Regular cardiac myocyte (primary cell): ENCODE measurements at places on chromosomes 2 and 18. TPM values are rescaled to one million over a fixed set of nuclear protein-coding genes. Genes with fewer than 3 reads are reported as not detected.

The SAP130 gene
- total RNA-seq = 2.1 and 2.8 TPM in 2 replicates

The C2orf81 gene
- 0.58 and 1.1 TPM in 2 replicates for total RNA-seq

The SP140 gene
- total RNA-seq = 0.77 TPM in 1 of 2 replicates, not detected in the other

The CHRND gene
- total RNA-seq = not detected in 2 replicates

The FSHR gene
- not detected in 2 replicates for total RNA-seq

The ASXL3 gene
- total RNA-seq = 0.19 and 1.1 TPM in 2 replicates

The SLC20A1 gene
- total RNA-seq = 84.6 and 377 TPM in 2 replicates

The CERS6 gene
- total RNA-seq = 17.1 and 24.8 TPM in 2 replicates

The GALNT14 gene
- 0.85 and 1.7 TPM in 2 replicates for total RNA-seq

The GFPT1 gene
- 89.9 and 90.5 TPM in 2 replicates for total RNA-seq

The MAPRE3 gene
- 2.8 and 2.9 TPM in 2 replicates for total RNA-seq

The CHPF gene
- total RNA-seq = 101 and 192 TPM in 2 replicates

The TLX2 gene
- total RNA-seq = under 0.01 TPM in 1 of 2 replicates, not detected in the other

The PPM1G gene
- total RNA-seq = 59.5 and 167 TPM in 2 replicates

The STPG4 gene
- total RNA-seq = under 0.01 and 0.56 TPM in 2 replicates

The STARD6 gene
- total RNA-seq = 0.28 TPM in 1 of 2 replicates, not detected in the other

The TXNDC2 gene
- total RNA-seq = not detected in 2 replicates

The HAAO gene
- 0.38 and 0.56 TPM in 2 replicates for total RNA-seq

The CPO gene
- total RNA-seq = under 0.01 TPM in 1 of 2 replicates, not detected in the other

The TRIM43 gene
- not detected in 2 replicates for total RNA-seq

The ASB18 gene
- not detected in 2 replicates for total RNA-seq
